ENCODE measurements at places on chromosomes 4 and X.
A peak's percentile ranks its signal among the peaks of the same experiment; 100 is the strongest.

DNA sequence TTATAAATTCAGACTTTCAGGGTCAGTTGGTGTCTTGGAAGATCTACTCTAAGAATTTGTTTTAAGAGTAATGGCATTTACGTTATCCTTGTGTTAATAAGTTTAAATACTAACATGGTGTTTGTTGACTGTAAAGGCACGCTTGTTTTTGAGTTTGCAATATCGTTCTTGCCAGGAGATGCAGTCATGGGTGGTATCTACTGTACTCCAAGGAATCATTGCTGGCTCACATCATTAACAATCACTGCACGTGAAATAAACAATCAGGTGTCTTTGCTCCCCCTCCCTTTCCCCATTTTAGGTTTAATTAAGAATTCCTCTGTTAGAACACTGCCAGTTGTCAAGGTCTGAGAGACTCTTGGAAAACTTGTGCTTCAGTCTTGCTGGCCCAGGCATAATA is 1.6 kb downstream of the HHIP start:
- no peak for DNase-seq

- no peak for DNase-seq
Observed at GRCh38 chr4:166414431-166414830, 541.4 kb downstream of the TLL1 start.

DNA sequence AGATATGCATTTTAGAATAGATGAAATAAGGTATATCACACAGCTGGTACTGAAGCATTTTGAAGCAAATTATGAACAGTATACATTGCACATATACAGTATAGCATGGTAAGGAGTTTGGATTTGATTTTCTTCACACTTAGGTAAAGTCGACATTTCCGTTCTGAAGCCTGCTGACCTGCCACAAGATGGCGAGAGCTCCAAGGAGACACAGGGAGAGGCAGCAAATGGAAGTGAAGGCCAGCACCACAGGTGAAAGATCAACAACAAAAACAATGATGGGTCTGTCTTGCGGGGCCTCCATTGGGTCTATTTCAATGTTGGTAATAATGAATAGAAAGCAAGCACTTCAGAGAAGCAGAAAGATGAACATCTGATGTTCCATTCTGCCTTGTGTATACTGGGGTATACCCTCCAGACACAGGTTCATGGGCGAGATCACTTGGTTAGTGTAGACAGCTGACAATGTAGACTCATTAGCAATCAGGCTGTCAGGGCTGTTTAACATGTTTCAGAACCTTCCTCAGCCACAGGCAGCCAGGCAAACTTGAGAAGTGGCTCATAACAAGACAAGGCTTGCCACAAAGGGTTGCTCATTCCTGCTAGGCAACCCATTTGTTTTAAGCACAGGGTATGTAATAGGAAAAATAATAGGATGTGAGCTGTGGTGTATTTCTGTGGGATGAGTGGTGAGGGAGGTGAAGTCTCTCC is 21.4 kb upstream of the NOX1 start:
- peak; percentile 3 for DNase-seq

DNA sequence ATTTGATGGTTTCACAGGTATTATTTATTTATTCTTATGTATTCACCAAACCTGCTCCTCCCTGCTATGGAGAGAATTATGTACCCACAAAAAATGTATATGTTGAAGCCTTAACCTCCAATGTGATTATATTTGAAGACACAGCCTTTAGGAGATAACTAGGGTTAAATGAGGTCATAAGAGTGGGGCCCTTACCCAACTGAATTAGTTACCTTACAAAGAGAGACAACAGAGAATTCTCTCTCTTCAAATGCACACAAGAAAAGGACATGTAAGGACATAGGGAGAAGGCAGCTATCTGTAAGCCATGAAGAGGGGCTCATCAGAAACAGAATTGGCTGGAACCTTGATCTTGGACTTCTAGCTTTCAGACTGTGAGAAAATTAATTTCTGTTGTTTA is 44.0 kb downstream of the ZGRF1 start:
- no peak for DNase-seq

GRCh38 chr4:101853691-101854090 is 63.2 kb downstream of the BANK1 start:
- DNase-seq, result no peak

DNA sequence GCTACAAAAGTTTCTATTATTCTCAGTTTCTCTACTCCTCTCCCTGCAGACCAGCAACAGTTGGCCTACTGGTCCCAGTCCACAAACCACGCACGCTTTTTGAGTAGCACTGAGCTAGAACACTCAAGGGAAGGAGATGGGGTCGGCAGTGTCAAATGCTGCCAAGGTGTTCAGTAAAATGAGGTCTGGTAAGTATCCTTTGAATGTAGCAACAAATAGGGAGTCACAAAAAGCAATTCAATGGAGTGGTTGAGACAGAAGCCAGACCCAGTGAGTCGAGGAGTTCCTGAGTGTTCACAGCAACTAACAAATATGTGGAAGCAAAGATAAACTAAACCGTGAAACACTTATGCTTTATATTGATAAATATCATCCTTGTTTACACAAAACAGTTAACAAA is 355.7 kb downstream of the MID1IP1 start:
- DNase-seq, result no peak

GRCh38 chr4:186161138-186161537 is 30.2 kb upstream of the CYP4V2 start:
- no peak for DNase-seq

- DNase-seq, result no peak
Observed at GRCh38 chr4:54067166-54067565, 2.8 kb upstream of the CHIC2 start.

DNA sequence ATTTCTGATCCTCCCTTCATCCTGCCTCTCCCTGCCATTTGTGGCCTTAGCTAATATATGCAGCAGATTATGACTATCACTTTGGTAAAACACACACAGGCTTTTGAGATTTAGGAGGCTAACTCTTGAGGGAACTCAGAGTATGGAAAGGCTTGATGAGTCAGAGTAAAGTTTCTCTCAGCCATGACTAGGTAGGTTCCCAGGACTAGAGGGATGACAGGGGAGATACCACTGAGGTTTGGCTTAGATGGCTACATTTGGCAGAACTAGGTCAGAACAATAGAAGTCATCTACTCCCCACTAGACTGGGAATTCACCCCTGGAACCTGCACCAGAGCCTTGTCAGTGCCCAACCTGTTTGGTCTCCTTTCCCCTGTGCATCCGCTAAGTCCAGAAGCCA is 585.7 kb downstream of the TLL1 start:
- no peak for DNase-seq

DNA sequence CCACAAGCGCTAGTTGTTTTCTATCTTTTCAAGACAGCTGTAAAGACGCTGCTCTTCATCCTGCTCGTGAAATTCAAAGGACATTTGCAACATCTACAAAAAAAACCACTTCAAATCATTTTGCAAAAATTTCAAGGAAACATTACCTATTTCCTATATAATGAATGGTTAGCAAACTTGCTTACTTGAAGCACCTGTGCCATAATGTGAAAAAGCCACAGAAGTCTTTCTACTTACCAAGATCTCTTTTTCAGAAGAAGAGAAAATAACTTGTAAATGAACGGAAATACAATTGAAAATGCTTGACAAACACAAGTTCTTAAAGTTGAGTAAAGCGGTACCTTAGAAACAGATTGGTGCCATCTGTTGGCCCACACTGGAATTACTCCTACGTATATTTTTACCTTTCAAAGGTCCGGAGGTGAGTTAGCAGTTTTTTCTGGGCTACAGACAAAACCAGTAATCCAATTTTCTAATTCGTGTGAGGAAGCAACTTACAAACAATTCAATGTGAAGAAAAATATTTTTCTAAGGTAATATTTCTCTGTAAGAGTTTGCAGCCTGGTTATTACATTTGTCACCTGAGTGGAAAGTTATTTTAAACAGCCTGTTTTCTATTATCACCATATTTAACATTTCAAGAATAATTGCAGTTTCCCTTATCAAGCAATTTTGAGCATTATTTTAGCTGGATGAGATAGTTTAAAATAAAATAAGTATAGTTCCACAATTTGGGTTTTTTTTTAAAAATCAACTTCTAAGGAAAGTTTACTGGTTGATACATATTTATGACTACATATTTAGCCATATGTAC is at the start of gene TLR6:
Gene TLR6 (minus strand): TSS at position 294 of the 814 bp plus-strand sequence. CDS start 27,344 bp downstream, outside the sequence.
- DNase-seq, result no peak

DNA sequence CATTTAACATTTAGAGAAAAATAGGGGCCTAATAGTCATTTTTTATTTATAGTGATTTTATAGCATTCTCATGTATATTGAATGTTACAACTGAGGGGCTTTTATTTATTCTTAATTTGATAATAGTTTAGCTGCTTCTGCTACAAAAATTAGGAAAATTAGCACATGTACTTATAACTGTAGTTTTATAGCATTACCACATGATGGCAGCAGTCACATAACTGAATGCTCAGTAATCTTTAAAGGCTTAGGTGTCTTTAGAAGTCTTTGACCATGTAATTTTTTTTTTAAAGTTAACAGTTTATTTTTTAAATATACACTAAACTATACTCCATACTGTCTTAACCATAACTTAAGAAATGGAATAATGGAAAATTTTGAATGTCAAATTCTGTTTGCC is 136.6 kb downstream of the STAG2 start:
- DNase-seq, result peak; percentile 1

DNA sequence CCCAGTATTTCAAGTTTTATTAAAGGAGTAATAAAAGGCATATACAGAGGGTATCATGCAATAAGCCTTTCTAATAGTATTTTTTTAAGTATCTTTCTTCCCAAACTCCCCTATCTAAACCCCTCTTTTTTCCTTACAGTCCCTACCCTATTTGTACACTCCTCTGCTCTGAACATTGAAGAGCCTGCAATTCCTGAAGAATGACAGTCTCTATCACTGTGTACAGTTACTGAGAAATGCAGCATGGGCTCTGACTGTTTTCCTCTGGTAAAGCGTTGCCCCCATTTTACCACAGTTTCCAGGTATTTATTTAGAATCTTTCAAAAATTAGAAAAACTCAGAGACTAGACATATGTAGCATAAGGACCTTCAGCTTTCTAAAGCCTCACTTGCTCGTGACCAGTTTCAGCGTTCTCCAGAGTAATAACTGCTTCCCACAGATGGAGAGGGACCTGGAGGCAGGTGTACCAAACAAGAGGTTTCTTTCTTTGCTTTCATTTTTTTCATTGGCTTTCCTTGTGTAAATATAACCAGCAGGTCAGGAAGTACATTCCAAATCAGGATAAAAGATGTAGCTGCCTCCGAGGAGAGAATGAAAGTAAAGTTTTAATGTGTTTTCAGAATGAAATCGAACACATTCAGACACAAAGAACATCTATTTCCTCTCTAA is 230.8 kb downstream of the CFAP299 start:
- DNase-seq, result no peak

DNA sequence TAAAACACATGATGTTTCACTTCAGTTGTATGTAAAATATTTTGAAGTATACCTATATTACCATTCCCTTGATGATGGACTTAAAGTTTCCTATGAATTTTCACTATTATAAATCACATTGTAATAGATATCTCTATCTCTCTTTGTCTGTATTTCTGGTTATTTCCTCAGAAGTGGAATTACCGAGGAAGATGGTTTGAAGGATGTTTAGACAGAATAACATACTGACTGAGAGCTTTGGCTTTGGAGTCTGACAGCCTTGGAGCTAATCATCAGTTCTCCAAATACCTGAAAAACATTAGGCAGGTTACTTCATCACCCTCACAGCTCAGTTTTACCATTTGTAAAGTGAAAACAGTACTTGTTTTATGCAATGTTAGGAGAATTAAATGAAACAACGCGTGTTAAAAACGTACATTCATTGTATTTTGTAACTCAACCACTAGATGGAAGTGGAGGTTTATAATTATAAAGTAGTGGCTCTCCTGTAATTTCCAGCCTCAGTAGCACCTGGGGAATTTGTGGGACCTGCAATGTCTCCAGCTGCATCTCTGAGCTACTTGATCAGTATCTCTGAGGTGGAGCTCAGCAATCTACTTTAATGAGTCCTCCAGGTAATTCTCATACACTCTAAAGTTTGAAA is 14.3 kb downstream of the JCHAIN start:
- no peak for DNase-seq

- no peak for DNase-seq
Observed at GRCh38 chr4:16836324-16836723, 62.1 kb downstream of the LDB2 start.

DNA sequence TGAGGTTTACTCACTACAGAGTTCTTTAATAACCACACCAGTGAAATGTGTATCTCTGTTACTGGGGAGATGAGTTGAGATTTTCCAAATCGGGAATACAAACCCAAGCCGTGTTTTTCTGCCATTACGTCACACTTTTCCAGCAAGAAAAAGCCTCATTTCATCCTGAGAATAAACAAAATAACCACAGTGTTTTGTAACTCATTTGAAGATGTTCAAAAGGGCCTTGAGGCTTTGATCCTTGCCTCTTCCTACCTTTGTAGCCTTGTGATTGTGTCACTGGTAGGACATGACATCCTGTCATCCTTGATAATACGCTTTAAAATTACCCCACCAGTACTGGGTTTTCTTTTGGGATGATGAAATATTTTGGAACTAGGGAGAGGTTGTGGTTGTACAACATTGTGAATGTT is 2.9 kb downstream of the USP11 start:
- no peak for DNase-seq

- peak; percentile 72 for DNase-seq
Observed at GRCh38 chr4:113574636-113575103, 186.9 kb downstream of the CAMK2D start.

GRCh38 chr4:144709793-144710525 is 64.0 kb downstream of the HHIP start:
- no peak for DNase-seq

DNA sequence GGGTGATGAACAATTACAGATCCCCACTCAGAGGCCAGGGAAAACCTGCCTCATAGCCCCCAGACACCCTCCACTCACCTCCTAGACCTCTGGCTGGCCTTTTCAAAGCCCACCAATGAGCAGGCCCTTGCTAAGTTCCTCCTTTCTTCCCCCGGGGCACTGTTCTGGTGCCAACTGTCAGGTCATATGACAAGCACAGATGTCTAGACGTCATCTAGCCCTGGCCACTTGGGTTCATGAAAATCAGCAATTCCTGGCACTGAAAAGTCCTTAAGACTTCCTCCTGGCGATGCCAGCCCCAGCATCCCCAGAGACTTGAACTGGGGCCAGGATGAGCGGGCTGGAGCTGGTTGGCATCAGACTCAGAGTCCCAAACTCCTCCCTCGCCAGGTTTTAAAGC is 115.6 kb upstream of the NALF2 start:
- no peak for DNase-seq

GRCh38 chrX:50726296-50726695 is 87.7 kb downstream of the SHROOM4 start:
- no peak for DNase-seq

- DNase-seq, result no peak
Observed at GRCh38 chrX:109398833-109399232, 83.1 kb downstream of the GUCY2F start.

DNA sequence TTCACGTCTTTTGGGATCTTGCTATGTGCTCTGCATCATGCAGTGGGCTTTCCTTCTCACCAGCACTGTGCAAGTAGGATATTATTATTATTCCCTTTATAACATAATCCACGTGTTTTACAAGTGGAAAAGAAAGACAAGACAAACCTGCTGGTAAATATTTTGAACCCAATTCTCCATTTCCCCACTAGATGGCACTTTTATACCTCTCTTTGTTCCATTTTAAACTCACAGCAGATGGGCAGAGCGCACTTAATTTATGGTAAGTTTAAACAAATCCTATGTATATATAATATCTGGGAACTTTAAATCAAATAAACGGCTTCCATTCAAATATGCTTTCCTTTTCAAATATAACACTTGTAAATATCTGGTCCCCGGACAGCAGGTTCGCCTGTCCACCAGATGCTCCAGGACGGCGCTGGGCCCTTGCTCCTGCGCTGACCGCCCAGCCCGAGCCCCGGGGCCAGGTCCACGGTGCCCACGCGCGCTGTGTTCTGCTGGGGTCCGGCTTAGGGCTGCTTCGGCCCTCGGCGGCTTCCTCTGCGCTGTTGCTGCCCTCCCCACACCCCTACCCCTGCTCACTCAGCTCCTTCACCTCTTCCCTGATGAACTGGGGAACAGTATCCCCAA is 31.1 kb downstream of the F11 start:
- DNase-seq, result peak; percentile 49

All from fibroblast of skin of left quadriceps (primary cell).